ENCODE measurements at places on chromosomes 12 and 14.

DNA sequence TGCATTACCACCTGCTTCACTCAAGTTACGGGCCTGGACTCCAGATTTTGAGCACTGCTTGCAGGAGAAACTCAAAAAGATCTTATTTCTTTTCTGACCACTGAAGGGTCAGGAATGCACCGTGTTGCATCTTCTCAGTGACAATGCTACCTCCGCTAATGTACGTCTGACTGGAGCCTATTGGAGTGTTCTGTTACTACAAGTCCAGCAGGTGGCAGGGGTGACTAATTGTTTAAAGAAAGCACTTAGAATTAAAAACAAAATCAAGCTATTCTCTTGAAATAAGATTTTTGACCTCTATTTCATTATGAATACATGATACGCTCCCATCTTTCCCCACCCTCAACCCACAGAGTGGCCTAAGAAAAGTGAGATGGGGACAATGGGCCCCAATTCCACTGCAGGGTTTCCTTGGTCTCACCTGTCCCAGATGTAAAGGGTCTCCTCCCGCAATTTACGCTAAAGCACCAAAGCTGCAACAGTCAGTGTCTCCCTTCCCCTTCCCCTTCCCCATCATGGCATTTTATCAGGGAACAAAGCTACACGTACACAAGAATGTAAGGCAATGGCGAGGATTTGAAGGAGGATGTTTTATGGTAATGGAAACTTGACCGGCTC is 2.2 kb downstream of the TBPL2 start:
- no peak for DNase-seq

DNA sequence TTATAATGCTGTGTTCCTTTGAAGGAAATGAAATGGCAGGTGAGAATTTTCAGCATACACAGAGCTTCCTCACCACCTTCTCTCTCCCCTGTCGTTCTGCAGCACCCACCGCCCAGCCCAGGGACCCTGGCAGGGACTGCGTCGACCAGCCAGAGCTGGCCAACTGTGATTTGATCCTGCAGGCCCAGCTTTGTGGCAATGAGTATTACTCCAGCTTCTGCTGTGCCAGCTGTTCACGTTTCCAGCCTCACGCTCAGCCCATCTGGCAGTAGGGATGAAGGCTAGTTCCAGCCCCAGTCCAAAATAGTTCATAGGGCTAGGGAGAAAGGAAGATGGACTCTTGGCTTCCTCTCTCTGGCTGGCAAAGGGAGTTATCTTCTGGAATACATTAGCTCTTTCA is 35.1 kb downstream of the PAPLN start:
- DNase-seq, result no peak

DNA sequence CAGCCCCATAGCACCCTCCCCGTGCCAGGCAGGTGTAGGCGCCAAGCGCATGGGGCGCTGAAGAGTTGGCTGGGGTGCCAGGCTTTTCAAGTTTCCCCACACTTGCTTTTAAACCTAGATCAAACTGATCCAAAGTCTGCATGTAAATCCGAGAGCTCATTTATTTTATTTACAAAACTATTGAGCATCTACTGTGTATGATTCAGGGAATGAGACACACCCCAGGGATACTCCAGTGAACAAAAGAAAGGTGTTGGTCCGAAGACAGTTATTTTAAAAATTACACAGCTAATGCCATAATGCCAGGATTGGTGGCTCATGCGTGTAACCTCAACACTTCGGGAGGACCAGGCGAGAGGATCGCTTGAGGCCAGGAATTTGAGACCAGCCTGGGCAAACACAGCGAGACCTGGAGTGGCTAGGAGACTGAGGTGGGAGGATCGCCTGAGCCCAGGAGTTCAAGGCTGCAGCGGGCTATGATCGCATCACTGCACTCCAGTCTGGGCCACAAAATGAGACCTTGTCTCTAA is 780 bp upstream of the SLC41A2 start:
- no peak for DNase-seq

- DNase-seq, result no peak
These were observed 289.3 kb downstream of the MED13L start for GRCh38 chr12:115988212-115988611.

- no peak for DNase-seq
These were observed 5.6 kb downstream of the NTN4 start for GRCh38 chr12:95784915-95785314.

GRCh38 chr12:1529862-1530591 is 64.4 kb downstream of the FBXL14 start:
- DNase-seq, result no peak

GRCh38 chr12:132966676-132967415 is 10.7 kb upstream of the ZNF605 start:
- DNase-seq, result no peak

DNA sequence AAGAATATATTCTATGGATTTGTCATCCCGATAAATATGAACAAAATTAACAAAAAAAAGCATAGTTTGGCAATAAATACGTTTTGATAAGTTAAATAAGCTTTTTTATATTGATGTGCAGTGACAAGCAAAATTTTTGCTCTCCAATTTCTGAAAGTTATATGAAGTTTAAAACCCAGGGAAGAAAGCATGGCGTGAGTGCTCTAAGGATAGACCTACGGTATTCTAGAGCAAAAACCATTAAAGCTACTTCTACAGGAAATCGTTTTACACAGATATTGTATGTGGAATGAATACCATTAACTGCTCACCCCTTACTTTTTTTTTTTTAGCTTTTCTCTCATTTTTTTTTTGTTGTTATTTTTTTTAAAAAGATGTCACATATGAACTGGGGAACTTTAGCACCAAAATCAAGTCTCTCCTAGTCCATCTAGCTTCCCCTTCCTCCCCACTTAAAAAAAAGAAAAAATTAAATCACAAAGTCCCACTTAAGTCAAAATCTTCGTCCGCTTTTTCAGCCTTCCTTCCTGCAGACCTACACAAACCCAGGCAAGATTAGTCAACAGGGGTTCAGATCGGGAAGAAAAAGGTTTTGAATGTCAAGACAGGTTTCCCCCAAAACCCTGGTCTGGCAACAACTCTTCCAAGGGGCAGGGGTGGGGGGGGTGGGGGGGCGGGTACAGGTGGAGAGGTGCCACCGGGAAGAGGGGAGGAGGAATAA is 4.4 kb downstream of the ZFP36L1 start:
- DNase-seq, result no peak

- no peak for DNase-seq
These were observed 220.7 kb downstream of the BMP4 start for GRCh38 chr14:53735916-53736315.

- DNase-seq, result no peak
These were observed 25.7 kb upstream of the TC2N start for GRCh38 chr14:91893007-91893406.

DNA sequence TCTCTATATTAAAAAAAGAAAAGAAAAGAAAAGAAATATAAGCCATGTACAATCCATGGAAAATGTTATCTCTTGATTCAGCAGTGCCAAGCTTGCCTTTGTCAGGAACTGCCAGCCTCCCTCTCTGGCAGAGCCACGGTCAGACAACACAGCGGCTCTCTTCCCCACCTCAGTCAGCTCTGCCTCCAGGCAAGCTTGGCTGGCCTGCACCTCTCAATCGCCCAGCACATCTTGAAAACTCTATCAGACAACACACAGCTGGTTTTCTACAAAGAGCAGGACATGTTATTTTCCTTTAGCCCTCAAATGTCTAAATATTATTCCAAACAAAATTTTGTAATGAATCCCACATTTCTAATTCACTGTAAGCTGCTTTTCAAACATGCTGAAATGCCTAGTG is 20.0 kb upstream of the GCH1 start:
- no peak for DNase-seq

GRCh38 chr12:64160711-64161060 is 61.4 kb downstream of the KICS2 start:
- no peak for DNase-seq

DNA sequence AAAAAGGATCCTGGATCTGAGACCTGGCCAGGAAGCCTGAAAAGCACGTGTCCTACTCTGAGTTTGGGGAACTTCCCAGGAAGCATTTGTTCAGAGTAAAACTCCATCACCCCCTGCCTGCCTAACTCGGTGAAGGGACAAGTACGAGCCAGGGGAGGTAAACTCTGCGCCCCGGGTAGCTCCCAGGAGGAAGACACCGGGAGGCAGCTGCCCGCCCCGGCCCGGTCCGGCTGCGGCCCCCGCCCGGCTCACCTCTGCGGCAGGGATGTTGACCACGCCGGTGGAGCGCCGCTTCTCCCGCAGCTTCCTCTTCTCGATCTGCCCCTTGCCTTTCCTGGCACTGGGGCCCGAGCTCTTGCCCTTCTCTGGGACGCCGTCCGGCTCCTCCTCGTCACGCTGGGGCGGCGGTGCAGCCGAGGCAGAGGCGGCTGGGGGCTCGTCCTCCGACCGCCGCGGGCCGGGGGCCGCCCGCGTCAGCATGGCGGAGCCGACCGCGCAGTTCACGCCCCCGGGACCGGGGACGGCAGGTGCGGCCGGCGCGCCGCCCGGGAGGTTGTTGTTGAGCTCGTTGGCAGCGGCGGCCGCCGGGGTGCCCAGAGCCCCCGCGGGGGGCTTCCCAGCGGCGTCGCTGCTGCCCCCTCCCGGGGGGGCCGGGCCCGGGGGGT is 1.2 kb downstream of the PAWR start:
- no peak for DNase-seq

- peak; percentile 67 for DNase-seq
These were observed 8.7 kb upstream of the SPATS2 start for GRCh38 chr12:49358483-49359141.

- no peak for DNase-seq
These were observed 350.3 kb downstream of the GXYLT1 start for GRCh38 chr12:41794336-41794735.

DNA sequence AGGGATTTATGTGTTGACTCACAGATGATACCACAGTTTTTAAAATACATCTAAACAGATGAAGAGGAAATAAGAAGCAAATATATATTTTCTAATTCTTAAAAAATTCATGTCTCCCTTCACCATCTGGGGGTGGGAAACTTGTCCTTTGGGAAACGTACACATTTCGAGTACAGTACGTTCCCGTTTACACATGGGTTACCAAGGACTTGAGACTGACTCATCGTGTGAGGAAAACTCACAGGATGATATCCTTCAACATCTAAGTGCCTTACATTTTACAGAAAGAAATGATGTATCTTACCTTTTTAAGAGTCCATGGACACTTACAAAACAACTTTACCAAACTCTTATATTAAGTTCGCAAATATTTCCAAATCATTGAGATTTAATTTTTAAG is 16.0 kb upstream of the FBLN5 start:
- DNase-seq, result no peak

GRCh38 chr14:39113685-39114072 is 444 bp upstream of the GEMIN2 start:
- no peak for DNase-seq

- DNase-seq, result no peak
These were observed 4.7 kb upstream of the LPAR5 start for GRCh38 chr12:6640497-6640896.

- DNase-seq, result peak; percentile 19
These were observed at the start of gene CISTR for GRCh38 chr12:53751336-53752191. TSS of gene CISTR (minus strand) at chr12:53751979.

DNA sequence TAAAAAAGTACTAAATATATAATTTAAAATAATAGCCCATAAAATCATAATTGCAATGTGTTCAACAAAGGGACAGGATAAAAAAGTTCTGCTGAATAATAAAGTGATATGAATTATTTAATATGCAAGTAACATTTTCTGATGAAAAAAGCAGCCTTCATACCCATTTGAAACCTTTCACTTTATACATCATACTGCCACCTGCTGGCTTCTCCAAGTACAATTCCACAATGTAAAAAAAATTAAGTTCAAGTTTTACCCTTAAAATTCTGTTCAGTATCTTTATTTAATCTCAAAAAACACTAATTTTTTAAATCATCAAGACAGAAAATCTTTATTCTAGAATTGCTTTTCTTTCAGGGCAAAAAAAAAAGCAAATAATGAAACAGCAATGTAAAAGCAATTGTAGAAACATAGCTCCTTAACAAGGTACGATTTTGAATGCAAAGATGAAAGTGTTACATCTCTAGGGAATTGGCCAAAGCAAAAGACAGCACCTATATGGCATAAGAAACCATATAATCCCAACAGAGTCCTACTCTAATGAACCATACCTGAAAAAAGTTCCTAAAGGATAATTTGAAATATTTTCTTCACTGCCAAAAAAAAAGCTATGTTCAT is 15.0 kb downstream of the MDM1 start:
- DNase-seq, result peak; percentile 62

GRCh38 chr14:54354096-54354495 is 42.7 kb upstream of the CDKN3 start:
- no peak for DNase-seq
